Fibroblast of villous mesenchyme (primary cell): ENCODE measurements at places on chromosomes 7 and 10. TPM values are rescaled to one million over a fixed set of nuclear protein-coding genes. Genes with fewer than 3 reads are reported as not detected.

The PNLIPRP2 gene
- not detected in 2 replicates for total RNA-seq

The GATA3 gene
- not detected in 2 replicates for total RNA-seq

The PTPRN2 gene
- total RNA-seq = under 0.01 TPM in 1 of 2 replicates, not detected in the other

The POLR2J2 gene
- total RNA-seq = 4.8 and 8.2 TPM in 2 replicates

The ZNF680 gene
- total RNA-seq = 5.8 and 13.8 TPM in 2 replicates
